ENCODE measurements at places on chromosomes 13 and 19.

- no peak for DNase-seq
Observed at GRCh38 chr13:67043901-67044300, 186.2 kb downstream of the PCDH9 start.

- no peak for DNase-seq
Observed at GRCh38 chr13:40433577-40433976, 232.9 kb downstream of the FOXO1 start.

DNA sequence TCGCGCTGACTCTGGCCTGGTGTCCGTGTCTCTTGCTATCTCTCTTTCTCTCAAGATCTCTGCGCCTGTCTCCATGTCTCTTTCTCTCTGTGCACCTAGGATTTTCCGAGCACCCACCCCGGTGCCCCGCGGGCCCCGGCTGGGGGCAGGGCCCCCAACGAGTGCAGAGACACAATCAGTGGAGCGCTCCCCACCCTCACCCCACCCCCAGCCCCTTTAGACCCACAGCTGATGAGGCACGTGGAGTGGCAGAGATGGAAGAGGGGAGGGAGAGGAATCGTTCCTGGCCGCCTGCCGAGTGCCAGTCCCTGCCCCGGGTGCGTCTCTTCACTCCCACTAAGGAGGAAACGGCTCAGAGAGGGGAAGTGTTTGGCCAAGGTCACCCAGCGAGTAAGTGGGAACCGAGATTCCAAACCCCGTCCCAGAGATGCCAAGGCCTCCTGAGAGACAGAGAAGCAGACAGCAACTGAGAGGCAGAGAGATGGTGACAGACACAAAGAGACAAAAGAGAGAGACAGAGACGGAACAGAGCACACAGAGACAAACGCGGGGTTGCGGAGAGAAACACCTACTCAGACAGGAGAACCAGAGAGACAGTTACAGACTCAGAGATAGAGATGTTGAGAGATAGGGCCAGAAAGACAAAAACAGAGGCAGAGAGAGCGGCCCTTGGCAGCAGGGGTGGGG is 626 bp upstream of the BCL3 start:
- peak; percentile 14 for DNase-seq

DNA sequence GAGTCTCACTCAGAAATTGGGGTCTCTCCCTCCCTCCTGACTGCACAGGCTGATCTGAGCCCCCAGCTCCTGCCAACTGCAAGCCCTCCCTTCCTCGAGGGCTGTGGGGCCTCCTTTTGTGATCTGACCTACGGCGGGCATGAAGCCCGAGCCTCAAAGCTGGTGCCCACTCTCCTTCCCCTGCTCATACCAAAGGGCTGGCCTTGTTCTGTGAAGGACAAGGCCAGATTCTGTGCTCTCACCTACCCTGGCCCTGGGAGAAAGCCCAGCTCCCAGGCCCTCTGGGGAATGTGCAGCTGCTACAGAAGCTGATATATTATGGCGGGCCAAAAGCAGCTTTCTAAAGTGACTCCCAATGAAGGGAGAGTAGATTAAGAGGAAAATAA is 9.0 kb upstream of the ECH1 start:
- DNase-seq: no peak

DNA sequence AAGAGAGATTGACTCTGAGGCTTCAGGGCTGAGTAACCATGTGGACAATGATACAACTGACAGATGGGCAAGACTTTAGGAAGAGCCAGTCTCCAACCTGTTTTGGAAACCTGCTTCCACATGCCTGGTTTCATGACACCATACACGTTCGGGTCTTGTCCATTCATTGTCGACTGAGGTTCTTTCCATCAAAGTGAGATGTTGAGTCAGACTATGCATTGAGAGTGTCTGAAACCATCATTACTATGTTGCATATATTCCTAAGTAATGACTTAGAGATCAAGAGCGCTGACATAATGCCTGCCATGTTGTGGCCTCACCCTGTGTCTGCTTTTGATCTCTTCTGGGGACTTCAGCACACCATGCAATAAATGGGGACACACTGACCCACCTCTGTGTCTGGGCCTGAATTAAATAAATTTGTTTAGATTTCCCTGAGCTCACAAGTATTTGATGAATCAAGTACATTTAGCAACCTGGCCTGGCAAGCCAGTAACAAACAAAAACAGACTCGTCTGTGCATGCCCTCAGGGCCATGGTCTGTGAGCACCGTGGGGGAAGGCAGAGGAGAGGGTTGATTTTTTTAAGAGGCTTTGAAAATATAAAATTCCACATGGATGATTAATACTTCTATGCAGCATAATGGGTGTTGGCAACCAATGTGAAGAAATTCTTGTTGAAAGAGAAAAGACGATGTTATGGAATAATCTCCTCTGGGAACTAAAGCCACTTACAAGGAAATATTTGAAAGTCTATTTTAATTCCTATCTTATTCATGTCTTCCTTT is 49.9 kb upstream of the UBAC2 start:
- DNase-seq: no peak

DNA sequence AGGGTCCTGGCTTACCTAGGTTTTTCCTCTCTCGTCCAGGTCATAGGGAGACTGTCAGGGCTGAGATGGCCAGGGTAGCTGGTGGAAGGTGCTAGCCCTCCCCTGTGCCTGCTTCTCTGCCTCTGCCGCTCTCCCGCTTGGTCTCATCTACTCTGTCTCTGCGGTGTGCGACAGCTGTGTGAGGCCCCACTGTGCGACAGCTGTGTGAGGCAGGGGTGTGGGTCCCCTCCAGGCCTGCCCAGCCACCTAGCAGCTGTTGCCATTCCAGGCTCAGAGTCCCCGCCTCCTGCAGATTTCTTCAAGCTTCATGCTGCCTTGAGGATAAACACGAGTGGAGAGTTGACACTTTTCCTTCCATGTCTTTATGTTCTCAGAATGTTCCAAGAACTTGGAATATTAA is 53.0 kb downstream of the ARHGEF7 start:
- DNase-seq: no peak

GRCh38 chr19:50415661-50416033 is 3.1 kb upstream of the SPIB start:
- DNase-seq: no peak

GRCh38 chr13:110421696-110422385 is 114.8 kb downstream of the COL4A2 start:
- no peak for DNase-seq

DNA sequence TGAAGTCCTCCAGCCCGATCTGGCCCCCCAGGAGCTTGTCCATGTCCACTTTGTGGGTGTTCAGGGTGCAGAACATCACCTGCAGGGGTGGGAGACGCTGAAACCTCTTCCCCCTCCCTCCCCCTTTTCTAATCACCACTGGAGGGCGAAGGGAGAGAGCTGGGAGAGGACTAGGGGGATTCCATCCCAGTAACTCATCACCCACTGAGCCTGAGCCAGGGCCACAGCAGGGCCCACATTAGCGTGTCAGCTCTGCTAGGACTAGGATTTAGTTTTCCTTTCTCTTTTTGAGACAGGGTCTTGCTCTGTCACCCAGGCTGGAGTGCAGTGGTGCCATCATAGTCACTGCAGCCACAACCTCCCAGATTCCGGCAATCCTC is 5.5 kb upstream of the PTGER1 start:
- no peak for DNase-seq

DNA sequence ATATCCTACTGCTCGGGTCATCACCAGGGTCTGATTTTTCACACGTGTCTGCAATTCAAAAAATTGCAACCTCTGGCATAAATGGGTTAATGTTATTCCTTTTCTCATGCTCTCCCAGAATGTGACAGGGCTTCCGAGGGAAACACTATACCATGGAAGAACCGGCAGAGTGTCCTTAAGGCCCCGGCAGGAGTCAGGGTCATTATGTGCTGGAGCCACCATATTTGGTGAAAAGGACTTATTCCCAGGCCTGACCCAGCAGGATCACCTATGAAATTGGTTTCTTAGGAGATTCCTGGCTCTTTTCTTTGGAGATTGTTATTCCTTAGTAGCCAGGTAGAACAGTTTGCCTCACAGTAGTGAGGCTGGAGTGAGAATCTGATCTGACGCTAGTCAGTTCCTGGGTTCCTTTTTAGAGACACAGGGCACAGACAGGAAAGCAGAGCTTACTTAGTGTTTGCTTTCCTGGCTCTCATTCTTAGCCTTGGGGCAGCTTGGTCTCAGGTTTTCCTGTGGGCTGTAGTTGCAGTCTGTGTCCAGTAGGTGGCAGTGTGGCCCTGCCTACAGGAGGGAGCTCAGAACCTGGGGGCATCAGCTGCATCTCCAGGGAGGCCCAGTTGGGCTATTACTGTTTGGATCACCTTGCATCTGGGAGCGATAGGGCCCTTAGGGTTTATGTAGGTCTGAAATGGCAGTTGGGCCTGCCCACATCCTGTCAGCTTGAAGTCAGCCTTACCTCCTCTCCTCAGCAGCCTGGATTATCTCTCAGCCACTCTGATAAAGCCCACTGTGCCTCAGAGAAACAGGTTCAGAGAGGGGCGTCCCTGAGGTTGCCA is 12.4 kb downstream of the SNRNP70 start:
- peak; percentile 52 for DNase-seq

DNA sequence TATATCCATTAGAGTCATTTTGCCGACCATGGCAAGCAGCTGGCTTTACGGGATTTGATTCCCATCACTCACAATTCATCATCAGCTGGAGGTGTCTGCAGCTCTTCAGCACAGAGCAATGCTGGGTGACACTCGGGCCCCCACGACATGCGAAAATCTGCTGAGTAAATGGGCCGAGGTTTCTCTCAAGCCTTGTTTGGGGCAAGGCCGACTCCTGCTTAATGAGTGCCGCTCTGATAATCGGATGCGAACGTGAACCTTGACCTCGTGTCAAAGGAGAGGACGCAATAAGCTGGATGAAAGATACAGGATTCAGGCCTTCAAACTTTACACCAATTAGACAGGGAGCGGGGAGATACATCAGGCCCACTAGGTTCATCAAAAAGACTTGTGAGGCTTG is 65.2 kb downstream of the GGACT start:
- no peak for DNase-seq

- peak; percentile 74 for DNase-seq
Observed at GRCh38 chr13:23980160-23980551, 82.9 kb upstream of the C1QTNF9B start.

- no peak for DNase-seq
Observed at GRCh38 chr19:7788933-7789323, 25.9 kb downstream of the CLEC4M start.

DNA sequence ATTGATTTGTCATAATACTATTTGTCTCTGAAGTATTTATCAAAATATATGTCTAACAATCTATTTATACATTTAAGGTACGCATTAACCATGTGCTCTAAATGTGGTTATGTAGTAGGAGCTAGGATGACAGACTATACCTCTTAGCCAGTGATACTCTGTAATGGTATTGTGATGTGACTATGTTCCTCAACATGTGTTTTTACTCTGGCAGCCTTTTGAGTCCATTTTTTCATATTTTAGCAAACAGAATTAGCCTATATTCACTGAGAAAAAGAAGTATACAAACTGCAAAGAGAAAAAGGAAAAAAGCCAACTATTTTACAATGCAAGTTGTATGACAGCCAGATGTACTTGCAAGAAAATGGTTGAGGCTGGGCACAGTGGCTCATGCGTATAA is 26.7 kb downstream of the MAB21L1 start:
- no peak for DNase-seq

- DNase-seq: no peak
Observed at GRCh38 chr19:51110666-51110971, 2.4 kb upstream of the CTU1 start.

- peak; percentile 90 for DNase-seq
Observed at GRCh38 chr19:12782424-12783290, 7.3 kb upstream of the HOOK2 start.

GRCh38 chr13:29105779-29106178 is 285.6 kb downstream of the MTUS2 start:
- no peak for DNase-seq

GRCh38 chr13:93413972-93414717 is 187.5 kb downstream of the GPC6 start:
- no peak for DNase-seq

DNA sequence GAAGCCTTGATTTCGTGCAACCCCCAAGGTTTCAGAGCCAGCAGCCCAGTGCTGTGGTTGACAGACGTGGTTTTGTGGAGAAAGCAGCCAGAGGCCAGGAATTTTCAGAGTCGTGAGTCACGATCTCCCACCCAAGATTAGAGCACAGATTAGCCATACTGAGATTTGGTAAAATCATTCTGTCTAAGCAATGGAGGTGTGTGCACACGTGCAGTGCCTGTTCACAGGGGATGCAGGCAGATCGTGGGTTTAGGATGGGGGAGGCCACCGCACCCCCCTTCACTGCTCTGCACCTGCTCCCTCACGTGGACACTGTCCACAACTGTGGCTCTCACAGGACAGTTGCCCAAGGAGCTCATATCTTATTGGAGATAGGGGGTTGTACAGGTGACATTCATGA is 46.6 kb upstream of the GPR183 start:
- no peak for DNase-seq

- no peak for DNase-seq
Observed at GRCh38 chr19:33883859-33884519, 87.3 kb downstream of the KCTD15 start.

- no peak for DNase-seq
Observed at GRCh38 chr19:35862528-35862927, 5.8 kb downstream of the KIRREL2 start.

GRCh38 chr13:111469916-111470506 is 149.6 kb downstream of the TEX29 start:
- DNase-seq: no peak

GRCh38 chr19:18291590-18292461 is 10.4 kb upstream of the JUND start:
- peak; percentile 65 for DNase-seq

DNA sequence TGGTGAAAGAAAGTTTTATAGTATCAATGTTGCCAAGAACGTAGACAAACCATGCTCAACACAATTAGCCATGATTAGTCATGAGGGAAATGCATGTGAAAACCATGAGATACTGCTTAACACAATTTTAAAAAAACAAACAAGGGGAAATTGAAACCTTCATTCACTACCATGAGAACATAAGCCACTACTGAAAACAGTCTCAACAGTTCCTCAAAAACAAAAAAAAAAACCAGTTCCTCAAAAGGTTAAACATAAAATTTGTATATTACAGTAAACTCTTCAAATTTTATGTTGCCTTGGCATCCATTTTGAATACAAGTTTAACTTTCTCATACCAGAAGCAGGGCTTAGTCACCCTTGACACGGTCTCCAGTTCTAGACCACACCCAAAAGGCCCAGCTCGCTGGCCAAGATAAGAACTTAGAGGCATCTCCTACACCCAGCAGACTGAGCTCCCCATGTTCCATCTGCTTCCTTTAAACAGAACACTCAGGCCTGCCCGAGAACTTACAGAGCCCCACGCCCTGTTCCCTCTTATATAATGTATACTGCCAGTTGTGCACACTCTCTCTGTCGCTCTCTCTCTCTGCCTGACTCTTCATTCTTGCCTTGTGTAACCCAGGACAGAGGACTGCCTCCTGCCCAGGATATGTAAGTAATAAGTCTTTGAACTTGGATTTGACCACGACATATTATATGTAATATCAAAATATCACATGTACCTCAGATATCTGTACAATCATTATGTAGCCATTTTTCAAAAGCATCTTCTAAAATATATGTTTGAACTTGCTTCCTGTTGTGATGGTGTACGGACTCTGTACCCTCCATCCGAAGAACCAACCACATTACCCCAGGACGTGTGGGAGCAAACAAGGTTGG is 67.4 kb downstream of the STK24 start:
- DNase-seq: peak; percentile 15

GRCh38 chr19:7355151-7355820 is 6.5 kb downstream of the ARHGEF18 start:
- DNase-seq: no peak

GRCh38 chr13:50309882-50310594 is 294.8 kb downstream of the KCNRG start:
- DNase-seq: no peak

All from stimulated activated CD4-positive, alpha-beta T cell treated with anti-CD3 and anti-CD28 coated beads, Interleukin-1b, Interleukin-23, amount 100 ng/mL, for 4 hours (primary cell).